ENCODE measurements at places on chromosomes 1 and 21.

DNA sequence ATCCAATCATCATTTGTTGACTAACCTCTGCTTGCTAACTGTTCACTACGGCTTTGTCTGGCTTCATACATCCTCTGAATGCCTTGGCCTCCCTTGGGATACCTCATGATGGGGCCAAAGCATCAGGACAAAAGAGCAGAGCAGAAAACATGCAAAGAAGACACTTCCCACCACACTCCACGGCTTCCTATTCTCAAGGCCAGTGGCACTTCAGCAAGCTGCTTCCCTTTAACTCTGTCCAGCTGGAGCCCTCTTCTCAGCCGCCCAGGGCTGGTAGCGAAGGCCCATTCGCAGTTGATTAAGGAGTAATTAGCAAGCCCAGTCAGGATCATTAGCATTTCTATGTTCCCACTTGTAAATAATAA is 224.3 kb upstream of the FGGY start:
- no peak for DNase-seq

- DNase-seq, result no peak
Observed at GRCh38 chr1:76038287-76039004, 36.1 kb upstream of the ST6GALNAC3 start.

DNA sequence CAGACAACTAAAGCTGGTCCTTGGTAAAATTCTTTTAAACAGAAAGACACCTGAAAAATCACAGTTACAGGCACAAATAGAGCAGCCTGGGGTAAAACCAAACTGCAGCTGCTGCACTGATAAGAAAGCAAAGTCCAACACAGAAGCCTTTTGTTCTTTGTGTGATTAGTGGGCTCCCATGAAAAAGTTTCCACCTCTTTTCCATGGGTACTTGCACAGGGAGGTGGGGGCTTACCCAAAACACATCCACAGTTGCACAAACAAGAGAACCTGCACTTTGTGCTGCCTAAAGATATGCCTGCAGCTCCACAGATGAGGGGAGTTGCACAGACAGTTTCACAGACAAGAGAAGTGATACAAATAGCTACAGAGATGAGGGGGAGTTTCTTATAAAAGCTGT is 106.7 kb upstream of the SLC5A9 start:
- no peak for DNase-seq

DNA sequence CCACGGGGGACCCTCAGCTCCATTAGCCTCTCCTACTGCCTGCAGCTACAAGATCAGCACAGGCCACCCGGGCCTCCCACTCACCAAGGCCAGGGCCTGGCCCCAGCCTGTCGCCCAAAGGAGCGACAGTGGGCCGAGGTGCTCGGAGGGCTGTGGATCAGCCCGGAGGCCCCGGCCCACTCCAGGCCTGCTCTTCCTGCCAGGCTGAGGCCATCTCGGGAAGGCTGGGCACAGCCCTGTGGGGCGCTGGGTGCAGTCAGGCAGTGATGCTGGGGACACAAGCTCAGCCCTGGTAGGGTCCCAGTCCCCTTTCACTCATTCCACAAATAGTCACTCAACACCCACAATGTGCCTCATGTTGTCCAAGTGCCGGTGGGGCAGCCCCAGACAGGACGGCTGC is 58.8 kb downstream of the CASZ1 start:
- DNase-seq, result no peak

- no peak for DNase-seq
Observed at GRCh38 chr1:165807613-165808012, 19.8 kb upstream of the UCK2 start.

DNA sequence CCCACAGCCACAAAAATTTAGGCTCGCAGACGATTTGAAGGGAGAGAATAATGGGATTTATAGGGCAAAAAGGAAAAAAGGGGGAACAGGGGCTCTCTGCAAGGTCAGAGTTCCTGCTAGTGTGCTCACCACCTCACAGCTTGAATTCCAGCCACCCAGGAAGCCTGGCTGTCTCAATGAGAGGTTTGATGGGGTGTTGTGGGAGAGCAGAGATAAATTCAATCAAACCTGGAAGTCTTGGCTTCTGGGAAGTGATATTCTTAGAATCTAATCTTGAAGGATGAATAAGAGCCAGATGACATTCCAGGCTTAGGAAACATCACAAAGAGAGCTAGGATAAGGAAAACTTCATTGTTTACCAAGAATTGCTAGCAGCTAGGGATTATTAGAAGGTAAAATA is 47.4 kb upstream of the C21orf91 start:
- no peak for DNase-seq

GRCh38 chr1:156461781-156462647 is 38.6 kb downstream of the MEF2D start:
- DNase-seq, result no peak

DNA sequence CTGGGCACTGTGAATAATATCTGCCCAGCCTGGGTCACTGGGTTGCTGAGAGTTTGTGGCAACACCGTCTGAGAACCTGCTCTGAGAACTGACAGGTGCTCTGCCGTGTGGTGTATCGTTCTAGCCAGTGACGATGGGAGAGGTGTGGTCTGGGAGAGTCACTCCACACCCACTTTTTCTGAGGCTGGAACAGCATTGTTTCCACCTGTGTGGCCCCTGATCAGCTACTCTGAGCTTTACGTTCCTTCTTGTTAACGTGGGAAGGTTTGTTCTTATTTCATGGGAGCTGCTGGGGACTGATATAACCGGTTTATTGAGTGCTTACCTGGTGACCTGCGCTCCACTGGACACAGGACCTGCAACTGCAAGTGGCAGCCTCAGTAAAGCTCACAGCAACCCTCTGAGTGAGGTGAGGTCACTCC is 34.8 kb upstream of the TENT5C start:
- peak; percentile 58 for DNase-seq

- DNase-seq, result no peak
Observed at GRCh38 chr1:48760857-48761256, 15.8 kb downstream of the BEND5 start.

GRCh38 chr1:9078752-9079500 is 9.5 kb upstream of the SLC2A5 start:
- no peak for DNase-seq

- no peak for DNase-seq
Observed at GRCh38 chr1:170481000-170481399, 51.0 kb upstream of the GORAB start.

- no peak for DNase-seq
Observed at GRCh38 chr21:35236090-35236489, 187.0 kb upstream of the RUNX1 start.

GRCh38 chr1:159705904-159706256 is 8.5 kb downstream of the CRP start:
- DNase-seq, result no peak

DNA sequence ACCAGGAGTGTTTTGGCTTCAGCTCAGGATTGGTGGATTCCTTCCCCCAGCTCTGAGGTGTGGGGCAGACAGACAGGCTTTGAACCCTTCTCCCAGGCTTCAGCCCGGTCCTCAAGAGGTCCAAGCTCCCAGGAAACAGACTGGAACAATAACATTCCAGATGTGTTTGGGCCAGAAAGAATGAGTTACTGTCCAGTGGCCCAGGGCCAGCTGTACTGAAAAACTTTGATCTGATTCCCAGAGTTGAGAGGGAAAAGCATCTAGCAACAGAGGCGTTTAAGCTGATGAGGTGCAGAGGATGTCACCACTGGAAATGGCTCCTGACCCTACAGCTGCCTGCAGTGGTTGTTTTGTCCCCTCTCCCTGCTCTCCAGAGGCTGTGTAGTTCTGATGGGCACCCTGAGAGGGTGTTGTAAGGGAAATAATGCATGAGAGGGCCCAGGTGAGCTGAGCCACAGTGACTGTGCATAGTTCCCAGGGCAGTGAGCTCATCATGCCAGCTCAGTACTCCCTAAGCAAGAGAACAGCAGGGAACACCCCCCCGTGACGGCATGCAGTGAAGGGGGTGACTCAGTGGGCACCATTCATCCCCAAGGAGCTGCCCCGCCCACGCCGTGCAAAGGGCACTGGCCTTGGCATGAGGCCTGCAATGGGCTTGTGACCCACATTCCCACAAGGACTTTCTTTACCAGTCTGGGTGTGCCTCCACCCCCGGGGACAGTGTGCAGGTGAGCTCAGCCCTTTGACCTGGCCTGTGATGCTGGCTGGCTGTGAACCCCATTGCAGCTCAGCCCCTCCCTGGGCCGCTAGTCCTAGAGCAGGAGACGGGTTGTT is 13.8 kb upstream of the SFN start:
- DNase-seq, result peak; percentile 90

GRCh38 chr1:214018386-214019268 is 30.9 kb downstream of the PROX1 start:
- no peak for DNase-seq

DNA sequence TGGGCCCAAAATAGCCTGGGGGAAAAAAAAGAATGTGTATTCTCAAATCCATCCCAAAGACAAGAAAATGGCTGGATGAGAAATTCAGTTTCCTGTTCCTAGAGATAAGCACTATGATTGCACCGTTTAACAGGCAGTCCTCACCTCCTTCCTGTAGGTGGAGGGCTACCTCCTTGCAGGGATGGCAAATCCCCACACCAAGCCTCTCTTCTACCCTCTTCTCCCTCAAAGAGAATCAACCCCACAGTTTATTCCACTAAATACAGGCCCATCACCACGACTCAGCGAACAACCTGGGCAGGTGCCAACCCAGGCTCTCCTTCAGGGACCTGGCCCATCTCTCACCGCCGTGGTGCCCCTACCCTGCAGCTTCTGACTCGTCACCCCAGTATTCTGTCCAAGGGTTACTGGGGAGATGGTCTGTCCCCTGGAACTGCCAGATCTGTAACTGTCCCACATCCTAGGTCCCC is 3.4 kb upstream of the CHD5 start:
- no peak for DNase-seq

GRCh38 chr1:25520446-25521061 is 22.9 kb upstream of the LDLRAP1 start:
- DNase-seq, result no peak

DNA sequence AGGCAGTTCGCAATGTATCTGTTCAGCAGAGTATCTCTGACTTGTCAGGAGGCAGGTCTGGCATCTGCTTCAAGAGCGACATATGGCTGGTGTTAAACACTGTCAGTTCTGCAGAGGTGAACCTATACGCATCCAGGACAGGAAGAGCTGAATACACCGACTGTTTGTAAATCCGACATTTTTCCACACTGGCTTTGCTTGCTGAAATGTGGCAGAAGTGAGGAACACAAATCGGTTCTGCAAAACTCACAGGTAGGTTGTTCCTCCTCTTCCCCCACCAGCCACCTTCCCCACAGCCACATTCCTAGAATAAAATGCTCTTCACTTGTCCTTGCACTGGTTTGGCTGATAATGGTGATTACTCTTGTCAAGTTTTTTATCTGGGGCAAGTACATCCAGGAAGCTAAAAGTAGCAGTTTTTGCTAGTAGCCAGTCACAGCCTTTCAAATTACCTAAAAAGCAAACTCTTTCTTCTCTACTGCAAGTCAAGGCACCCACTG is 289.2 kb downstream of the GRIK1 start:
- no peak for DNase-seq

DNA sequence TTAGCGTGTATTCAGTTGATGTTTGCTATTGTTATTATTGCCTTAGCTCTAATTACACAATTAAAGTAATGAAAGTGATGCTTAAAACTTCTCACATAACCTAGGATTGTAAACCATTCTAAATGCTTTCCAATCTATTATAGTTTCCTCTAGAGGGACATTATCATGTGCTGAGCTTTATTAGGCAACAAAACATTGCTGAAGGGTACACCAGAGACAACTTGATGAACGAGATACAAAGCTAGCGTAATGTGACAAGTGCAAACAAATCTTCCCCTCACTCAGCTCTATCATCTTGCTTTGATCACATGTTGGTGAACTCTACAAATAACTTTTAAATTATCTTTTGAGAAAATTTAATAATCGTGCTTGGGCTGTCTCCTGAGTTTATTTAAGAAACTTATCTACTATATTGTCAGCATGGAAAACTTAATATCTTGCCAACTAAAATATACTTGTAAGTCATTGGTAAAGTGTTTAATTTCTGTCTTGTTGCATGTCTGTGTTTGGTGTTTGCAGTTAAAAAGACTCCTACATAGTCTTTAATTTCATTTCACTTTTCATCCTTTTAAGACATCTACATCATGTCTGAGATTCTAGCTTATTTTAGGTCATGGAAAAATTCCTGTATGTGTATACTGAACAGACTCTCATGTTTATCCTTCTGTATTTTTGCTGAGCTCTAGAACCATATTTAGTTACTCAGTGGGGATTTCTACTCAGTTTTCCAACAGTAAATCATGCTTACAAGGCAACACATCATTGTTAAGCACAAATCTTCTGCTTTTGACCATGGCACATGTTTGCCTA is 104.2 kb upstream of the ADAMTS5 start:
- no peak for DNase-seq

- DNase-seq, result peak; percentile 61
Observed at GRCh38 chr1:65195495-65196417, 47.8 kb downstream of the AK4 start.

GRCh38 chr1:96710708-96711477 is 10.7 kb upstream of the PTBP2 start:
- no peak for DNase-seq

DNA sequence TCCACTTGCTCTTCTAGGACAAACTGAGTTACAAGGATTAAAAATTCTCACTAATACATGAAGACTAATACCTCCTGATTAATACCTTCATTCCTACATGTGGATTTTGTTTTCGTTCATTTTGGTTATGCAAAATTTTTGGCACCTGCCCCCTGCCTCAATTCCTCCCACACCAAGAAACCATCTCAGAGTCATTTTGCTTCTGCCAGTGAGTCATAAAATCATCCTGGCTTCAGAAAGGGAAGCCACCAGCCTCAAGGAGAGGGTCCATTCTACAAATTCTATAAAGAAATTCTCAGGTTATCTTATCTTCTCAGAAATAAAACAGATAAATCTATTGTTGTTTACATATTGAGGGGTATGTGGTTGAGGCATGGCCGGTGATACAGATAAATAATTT is 103.2 kb upstream of the COA6 start:
- no peak for DNase-seq

GRCh38 chr1:34851431-34852105 is 8.0 kb downstream of the SMIM12 start:
- DNase-seq, result no peak

DNA sequence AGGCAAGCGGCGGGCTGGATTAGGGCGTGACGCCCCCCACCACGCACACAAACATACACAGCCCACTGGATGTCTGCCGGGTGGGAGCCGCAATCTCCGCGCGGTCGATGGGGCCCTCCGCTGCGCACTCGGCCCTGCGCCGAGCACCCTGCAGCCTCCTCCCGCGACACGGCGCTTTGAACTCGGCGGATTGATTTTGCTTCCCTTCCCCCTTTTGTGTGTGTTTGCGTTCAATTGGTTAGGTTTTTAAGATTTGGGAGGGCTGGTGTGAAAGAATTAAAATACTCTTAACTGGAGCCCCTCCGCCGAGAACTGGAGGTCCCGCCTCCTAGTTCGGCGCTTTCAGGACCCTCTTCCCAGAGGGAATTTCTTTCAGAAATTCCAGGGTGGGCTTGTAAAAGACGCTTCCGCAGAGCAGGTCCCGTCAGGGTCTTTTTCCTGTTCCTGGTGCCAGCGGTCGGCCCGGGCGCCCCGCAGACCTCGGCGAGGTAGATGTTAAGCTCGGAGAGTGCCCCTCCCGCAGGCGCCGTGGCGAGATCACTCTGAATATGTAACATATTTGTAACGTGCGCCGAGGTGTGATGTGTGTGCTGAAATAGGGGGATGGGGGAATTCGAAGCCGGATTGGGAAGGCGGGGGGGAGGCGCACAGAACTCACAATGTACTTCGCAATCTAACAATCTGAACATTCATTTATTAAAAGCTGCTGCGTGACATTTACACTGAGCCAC is 8.0 kb upstream of the BARHL2 start:
- DNase-seq, result no peak

All from left lung (tissue), 14 donors.